Activated CD4-positive, alpha-beta memory T cell treated with anti-CD3 and anti-CD28 coated beads, Interleukin-2, amount 10 ng/mL, durations not matched to agents 7 days and 5 days (primary cell): ENCODE measurements at places on chromosomes 3 and 15.
A peak's percentile ranks its signal among the peaks of the same experiment; 100 is the strongest.

GRCh38 chr3:16545413-16546185 lies 32.1 kb upstream of the RFTN1 start:
- DNase-seq: no peak

DNA sequence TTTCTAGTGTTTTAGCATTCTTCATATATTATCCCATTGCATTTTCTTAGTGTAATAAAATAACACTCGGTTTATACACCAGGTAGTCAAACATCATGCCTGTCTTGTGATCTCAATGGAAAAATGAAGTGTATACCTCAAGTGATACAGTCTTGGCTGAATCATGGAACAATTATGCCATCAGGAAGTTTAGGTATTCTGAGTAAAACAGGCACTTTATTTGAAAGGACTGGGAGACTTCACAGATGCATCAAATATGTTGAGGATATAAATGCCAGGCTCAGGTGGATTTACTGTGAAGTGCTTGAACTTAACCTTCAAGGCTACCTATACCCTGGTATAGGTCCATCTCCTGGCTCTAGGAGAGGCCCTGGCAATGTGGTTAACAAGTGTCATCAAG lies 8.5 kb downstream of the TGFBR2 start:
- DNase-seq: no peak

- no peak for DNase-seq
Observed at GRCh38 chr3:189567322-189567721, 63.9 kb upstream of the TP63 start.

DNA sequence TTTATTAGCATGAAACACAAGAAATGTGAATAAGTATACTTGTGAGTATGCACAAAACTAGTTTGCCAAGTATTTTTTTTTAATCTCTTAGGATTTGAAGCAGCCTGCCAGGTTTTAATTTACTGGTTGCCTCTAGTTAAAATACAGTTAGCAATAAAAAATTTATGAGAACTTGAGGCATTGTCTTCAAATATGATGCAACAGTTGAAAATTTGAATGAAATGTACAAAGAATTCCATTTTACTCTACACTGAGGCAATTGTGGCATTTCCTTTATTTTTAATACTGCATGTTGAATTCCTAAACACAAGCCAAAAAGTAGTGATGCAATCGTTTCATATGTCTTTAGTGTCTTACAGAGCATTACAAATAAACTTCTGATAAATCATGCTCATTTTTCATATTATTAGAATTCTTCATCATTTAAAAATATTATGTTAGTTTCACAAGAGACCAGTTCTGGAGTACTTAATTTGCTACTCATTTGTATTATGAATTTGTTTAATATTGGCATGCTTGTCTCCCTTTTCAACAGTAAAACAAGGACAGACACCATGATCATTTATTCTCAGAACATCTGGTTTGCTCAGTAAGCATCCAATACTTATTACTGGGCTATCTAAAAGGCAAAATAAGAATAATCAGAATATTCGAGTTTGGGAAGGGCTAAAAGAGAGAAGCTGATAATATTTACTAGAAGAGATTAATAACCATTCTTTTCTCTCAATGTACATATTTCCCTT lies 124.8 kb upstream of the PTX3 start:
- DNase-seq: no peak

- no peak for DNase-seq
Observed at GRCh38 chr3:130491431-130491830, 25.5 kb upstream of the COL6A6 start.

DNA sequence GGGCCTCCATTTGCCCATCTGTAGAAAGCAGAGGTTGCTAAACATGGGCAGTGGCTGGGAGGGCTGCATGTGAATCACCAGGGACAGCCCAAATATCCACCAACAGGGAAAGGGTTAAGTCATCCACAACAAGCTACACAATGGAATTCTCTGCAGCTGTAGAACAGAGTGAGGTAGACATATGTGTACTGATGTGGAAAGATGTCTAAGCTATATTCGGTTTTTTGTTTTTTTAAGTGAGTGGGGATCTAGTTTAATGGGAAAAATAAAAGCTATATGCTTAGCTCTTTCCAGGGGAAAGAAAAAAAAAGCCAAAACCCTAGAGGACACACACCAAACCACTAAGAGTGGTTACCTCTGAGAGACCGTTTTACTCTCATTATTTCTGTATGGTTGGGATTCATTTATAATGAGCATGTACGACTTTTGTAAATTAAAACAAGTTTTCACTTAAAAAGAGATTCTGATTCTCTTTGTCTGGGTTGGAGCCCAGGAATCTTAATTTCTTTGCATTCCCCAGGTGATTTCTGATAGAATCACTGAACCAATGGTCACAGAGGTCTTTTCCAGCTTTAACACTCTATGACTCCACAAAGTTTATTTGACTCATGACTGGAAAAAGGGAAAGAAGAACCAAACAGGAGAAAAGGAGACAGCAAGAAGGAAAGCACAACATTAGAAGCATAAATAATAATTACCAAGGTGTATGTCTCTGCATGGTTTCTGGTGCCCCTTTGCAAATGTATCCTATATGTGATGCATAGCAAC lies 19.1 kb downstream of the CRABP1 start:
- no peak for DNase-seq

GRCh38 chr3:115974940-115975339 lies 351.6 kb downstream of the GAP43 start:
- no peak for DNase-seq

- DNase-seq: no peak
Observed at GRCh38 chr3:119309591-119309990, 15.4 kb downstream of the ARHGAP31 start.

GRCh38 chr3:194164861-194165260 lies 28.9 kb downstream of the HES1 start:
- no peak for DNase-seq

- DNase-seq: no peak
Observed at GRCh38 chr3:183129243-183129642, 29.9 kb upstream of the MCCC1 start.

DNA sequence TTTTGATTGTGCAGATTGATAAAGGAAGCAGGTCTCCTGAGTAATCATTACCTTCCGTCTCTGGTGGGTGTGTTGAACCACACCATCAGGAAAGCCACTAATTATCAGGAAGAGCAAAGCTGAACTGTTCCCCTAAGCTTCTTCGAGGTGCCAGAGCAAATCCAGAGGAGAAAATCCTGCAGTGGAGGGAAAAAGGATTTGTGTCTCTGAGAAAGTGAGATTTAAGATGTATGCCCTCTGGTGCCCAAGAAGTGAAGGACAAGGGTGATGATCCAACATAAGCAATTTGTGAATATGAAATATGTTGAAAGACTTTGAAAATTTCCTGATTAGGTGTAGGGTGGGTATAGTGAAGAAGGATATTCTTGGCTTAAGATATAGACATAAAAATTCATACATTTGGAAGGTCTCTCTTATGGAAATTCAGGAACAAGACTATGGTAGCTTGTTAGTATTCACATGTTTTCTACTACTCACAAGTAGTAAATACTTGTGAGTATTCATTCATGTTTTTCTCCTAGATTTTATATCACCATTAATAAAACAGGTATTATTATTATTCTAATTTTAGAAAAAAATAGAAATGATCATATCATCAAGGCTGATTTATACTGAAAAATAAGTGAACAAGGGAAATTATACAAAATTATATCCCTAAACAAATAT lies 34.8 kb downstream of the COMMD2 start:
- peak; percentile 34 for DNase-seq

GRCh38 chr15:48242015-48242414 lies 35.9 kb downstream of the SLC12A1 start:
- no peak for DNase-seq

GRCh38 chr3:139518926-139519842 lies 20.4 kb downstream of the RBP1 start:
- DNase-seq: peak; percentile 9

- DNase-seq: no peak
Observed at GRCh38 chr15:88258093-88258641, 1.6 kb upstream of the NTRK3 start.

GRCh38 chr3:188001093-188001492 lies 152.9 kb upstream of the LPP start:
- DNase-seq: no peak

GRCh38 chr15:90870354-90871138 lies 2.2 kb downstream of the FURIN start:
- DNase-seq: no peak

DNA sequence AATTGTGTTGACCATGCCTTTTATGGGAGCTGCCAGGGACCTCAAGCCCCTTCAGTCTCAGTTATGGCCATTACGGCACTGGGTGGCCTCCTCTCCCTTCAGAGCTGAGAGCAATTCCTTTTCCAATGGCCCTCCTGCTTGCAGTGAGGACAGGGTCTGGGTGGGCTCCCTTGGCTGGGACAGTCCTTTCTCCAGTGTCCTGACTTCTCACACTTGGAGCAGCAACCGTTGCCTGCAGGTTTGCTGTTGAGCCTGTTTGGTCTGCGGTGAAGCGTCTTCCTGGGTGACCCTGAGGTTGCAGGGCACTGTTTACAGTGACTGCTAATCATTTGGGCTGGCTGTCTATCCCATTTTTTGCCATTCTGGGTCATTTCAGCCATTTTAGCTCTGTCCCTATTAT lies 3.5 kb upstream of the CCDC80 start:
- DNase-seq: no peak

DNA sequence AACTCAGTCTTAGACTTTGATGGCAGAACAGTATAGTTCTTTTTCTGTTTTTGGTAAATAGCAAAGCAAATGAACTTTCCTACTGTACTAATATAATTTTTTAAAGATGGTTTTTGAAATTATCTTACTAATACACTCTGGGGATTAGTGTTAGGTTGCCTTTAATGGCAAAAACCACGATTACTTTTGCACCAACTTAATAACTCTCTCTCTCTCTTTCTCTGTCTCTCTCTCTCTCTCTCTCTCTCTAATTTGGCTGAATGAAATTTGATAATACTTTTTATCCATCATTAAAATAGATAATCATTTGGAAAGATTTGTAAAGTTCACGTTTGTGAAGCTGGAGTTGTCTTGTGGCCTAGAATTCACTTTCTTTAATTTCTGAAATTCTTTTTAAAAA lies 257.8 kb downstream of the LPP start:
- DNase-seq: no peak

GRCh38 chr3:55521738-55522421 lies 34.8 kb upstream of the WNT5A start:
- DNase-seq: no peak

GRCh38 chr15:74252721-74253120 lies 16.6 kb downstream of the CCDC33 start:
- DNase-seq: no peak

DNA sequence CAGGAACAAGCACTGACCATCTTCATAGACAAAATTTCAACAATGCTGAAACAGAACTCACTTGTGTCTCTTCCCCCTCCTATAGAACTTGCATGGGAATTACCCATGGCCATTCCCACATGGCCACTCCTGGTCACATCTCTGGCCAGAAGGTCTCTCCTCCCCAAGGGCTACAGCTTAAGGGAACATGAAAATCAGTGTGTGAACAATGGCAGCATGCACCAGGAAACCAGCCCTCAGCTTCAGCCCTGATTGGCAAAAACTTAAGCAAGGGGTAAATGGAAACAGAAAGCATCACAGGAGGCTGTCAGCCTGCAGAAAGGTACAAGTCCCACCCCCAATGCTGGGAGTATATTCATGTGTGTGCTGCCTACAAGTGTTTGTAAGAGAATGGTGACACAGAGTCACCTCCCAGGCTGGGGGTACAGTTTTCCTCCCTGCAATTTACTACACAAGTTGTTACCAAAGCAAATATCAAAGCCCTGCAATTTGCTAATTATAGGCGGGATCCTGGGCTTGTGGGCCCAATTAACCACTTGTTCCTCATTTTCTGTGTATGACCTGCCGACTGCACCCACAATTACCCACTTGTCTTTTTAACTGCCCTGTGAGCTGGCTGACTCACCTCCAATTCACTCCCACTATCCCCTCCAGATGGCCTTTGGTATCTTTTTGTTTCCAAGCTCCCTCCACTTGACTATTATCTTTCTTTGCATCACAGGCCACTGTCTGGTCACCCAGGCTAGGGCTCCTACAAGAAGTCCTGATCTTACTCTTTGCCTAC lies 84.4 kb upstream of the HES1 start:
- DNase-seq: no peak

DNA sequence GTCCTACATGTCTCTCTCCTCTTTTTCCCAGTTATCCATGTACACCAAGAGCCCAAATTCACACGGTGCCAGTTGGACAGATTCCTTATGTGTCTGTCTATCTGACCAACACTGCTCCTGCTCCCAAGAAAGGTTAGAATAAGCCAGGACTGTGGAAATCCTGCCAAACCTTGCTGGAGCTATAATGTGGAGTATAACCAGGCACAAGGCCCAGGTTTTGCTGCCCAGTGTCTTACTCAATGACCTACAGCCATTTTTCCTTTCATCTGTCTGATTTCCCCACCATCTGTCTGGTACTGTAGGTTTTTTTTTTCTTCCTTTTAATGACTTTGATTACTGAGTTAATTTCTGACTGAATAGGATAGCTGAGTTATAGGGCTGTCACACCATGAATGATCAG lies 26.5 kb upstream of the MINDY4B start:
- DNase-seq: no peak

DNA sequence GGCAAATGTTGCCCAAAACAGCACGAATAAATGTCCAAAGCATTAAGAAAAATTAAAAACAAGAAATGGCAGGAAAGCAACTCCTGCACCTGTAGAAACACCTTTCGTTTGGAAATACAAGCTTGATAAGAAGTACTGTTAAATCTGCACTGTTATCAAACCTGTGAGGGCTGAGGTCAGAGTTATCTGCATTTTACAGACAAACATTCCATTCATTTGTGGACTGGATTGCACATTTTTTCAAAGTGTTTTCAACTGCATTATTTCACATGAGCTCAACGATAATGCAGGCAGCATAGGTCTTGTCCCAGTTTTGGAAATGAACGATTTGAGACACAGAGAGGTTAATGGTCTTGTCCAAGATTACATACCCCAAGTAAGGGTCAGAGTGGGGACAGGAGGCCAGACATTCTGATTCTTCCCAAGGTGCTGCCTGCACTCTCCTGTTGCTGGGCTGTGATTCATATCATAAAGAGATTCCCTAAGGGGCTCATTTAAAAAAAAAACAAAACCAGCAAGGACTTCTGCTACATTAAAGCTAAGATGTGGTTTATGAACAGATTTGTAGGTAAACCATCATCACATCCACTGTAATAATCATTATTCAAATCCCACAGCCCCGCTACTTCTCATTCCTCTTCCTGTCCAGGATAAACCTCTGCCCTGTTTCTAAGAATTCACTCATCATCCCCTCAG lies 13.0 kb downstream of the GUCA1C start:
- no peak for DNase-seq

DNA sequence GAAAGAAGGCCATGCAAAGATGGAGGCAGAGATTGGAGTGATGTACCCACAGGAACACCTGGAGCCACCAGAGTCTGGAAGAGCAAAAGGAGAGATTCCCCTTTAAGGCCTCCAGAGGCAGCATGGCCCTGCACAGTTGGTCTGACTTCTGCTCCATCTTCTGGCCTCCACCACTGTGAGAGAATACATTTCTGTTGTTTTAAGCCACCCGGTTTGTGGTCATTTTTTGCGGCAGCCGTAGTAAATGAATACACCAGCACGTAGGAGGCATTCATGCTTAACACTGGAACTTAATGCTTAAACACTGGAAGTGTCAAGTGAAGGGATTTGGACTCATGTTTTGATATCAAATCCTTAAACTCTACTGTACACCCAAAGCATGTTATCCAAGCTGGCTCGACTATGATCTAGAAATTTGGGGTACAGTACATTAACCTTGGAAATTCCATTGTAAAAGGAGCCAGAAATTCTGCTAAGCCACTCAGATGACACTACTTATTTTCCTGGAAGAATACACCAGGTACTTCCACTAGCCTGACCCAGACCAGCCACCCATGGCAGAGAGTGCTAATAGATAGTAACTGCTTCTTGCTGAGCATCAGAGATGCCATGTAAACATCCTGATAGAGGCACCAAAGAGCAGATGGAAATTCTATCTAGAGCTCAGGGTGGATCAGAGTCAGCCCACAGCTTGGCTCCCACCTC lies 190.9 kb downstream of the ADAMTS9 start:
- DNase-seq: no peak
